Stimulated activated CD4-positive, alpha-beta T cell treated with anti-CD3 and anti-CD28 coated beads, TNF-alpha, amount 100 ng/mL, for 24 hours (primary cell): ENCODE measurements at places on chromosomes 4 and X.

- DNase-seq: no peak
Observed at GRCh38 chrX:120668357-120668756, 38.5 kb upstream of the C1GALT1C1 start.

DNA sequence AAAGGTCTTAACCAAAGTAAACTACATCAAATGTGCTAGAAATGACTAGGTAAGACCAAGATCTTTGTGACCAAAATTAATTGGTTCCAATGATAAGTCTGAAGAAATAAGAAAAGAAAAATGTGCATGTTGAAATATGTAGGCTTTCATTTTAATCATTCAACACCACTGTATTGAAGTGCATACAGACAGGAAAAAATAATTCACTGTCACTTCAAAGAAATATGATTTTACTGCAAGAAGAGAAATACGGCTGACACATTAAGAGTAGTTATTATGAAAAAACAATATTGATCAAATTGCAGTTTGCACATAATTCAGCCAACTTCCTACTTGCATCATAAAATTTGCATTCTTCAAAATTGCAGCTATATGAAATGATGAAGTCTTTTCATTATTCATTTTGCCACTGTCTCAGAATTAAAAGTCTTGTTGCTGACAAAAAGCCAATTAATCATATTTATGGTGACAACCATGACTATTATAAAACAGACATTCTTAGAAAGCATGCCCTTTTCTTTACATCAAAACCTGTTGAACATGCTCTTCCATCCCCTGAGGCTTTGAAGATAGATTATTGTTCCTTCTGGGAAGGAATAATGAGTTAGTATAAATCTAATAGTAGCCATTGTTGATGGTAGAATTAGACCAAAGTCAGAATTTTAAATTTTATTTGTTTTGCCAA is 405.9 kb upstream of the MAD2L1 start:
- DNase-seq: no peak

- no peak for DNase-seq
Observed at GRCh38 chr4:6328526-6328925, 58.9 kb downstream of the WFS1 start.

GRCh38 chr4:76499461-76499860 is 64.4 kb downstream of the SHROOM3 start:
- DNase-seq: no peak

GRCh38 chr4:1502976-1503375 is 96.7 kb upstream of the NKX1-1 start:
- DNase-seq: no peak

DNA sequence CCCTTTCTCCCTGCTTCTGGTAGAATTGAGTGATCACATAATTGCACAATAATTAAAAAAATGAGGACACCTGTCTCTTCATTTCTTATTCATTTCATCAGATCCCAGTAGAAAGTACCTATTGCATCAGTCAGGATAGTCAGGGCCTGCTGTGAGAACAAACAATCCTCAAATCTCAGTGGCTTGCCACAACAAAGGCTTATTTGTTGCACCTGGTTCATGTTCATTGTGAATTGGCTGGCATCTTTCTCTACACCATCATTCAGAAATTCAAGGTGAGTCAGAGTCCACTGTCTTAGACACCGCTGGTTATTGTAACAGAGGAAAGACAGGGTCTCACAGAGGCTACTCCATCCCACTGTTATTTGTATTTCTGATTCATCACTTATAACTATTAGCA is 409.8 kb downstream of the STIM2 start:
- DNase-seq: no peak

DNA sequence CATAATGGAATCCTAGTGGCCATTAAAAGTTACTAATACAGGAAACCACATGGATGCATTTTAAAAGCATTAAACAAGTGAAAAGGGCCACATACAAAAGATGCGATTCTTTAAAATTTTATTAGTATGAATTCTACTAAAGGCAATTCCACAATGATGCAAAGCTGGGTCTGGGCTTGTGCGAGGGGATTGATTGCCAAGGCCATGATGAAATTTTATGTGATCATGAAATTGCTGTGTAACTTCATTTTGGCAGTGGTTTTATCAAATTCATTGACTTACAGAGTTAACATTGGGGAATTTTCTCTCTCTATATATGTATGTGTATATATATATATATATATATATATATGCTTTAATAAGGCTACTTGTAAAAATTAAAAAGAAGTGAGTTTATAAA is 1142.5 kb upstream of the IGFBP7 start:
- DNase-seq: no peak

- no peak for DNase-seq
Observed at GRCh38 chr4:38314663-38315062, 349.3 kb upstream of the KLF3 start.

DNA sequence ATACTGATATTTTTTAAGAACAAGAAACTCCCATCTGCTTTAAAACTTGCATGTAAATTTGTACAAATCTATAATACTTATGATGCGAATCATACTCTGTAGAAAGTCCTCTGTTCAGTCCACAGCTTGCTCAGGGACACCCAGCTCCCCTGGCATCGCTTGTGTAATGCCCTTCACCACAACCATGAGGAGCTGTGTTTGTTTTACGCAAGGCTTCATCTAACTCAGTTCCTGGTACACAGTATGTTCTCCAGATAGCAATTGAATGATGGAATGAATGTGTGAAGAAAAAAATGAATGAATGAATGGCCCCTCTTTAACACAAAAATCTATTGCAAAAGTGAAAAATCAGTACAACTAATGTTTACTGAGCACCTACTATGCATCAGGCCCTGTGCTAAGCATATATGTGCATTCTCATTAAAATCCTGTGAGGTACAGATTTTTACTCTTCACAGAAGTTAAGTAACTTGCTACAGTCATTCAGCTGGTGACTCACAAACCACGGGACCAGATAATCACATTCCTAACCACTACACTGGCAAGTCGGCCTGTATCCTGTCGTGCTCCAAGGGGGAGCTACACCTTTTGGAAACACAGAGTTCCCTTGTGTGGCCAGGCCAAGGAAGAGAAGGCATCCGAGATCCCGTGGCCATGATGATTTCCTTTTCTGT is 58.7 kb upstream of the KDR start:
- DNase-seq: no peak

- no peak for DNase-seq
Observed at GRCh38 chr4:1266881-1267763, 18.2 kb upstream of the CTBP1 start.

DNA sequence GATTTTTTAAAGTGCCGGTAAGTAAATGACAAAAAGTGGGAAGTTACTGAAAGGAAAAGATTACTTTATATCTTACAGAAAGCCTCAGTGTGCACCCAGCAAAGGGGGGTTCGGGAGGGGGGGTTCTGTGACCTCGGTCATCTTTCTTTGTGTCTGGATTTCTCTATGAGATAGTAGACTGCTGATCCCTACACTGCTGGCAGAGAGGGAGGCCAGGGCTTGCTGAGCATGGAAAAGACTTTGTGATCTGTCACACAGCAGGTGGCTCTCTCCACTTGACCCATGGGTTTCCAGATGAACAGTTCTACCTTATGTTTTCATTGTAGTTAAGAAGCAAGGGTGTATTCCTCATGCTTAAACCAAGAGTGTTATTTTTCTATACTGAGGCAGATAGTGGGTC is 475.6 kb downstream of the PCDH10 start:
- DNase-seq: no peak

DNA sequence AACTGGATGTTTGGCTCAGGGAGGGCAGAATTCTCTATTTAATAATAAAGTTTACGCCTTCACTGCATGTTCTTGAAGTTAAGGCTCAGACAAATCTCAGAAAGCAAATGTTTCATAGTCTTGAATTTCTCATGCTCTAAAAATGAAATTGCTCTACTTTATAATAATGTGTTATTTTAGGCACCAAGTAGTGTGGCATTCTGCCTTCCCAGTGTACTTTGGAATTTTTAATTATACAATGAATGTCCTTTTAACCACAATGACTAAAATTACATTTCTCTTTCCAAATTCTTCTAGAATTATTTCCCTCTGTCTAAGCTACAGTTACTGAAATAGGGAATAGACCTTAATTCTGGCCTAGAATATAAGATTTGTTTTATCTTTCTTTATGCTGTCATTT is 97.9 kb upstream of the PDE5A start:
- no peak for DNase-seq

GRCh38 chrX:44035571-44035970 is 62.4 kb upstream of the NDP start:
- DNase-seq: no peak

DNA sequence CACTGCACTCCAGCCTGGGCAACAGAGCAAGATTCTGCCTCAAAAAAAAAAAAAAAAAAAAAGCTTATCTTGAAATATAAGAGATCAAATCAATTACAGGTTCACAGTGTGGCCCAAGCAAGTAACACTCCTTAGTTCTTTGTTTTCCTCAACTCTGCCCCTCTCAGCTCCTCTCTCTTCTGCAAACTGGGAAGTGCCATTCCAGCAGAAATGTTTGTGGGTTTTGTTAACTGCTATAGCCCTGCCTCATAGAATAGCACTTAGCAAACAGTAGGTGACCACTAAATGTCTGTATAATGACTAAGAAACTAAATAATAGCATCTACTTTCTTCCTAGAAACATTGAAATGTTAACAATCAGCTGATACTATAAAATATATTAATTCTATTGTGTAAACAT is 160.0 kb upstream of the NAP1L5 start:
- DNase-seq: no peak

- DNase-seq: no peak
Observed at GRCh38 chr4:187321711-187322110, 598.1 kb upstream of the FAT1 start.

DNA sequence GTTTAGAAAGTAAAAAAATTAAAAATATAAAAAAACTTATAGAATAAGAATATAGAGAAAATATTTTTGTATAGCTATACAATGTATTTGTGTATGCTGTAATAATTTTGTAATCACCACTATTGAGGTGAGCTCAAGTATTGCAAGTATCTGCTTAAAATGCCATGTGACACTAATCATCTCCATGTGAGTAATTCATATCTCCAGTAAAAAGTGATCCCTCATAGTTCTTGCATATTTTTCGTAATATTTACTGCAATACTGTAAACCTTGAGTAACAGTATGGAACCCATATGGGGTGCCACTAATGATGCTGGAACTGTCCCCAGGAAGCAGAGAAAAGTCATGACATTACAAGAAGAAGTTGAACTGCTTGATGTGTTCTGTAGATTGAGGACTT is 43.2 kb upstream of the HUWE1 start:
- no peak for DNase-seq

DNA sequence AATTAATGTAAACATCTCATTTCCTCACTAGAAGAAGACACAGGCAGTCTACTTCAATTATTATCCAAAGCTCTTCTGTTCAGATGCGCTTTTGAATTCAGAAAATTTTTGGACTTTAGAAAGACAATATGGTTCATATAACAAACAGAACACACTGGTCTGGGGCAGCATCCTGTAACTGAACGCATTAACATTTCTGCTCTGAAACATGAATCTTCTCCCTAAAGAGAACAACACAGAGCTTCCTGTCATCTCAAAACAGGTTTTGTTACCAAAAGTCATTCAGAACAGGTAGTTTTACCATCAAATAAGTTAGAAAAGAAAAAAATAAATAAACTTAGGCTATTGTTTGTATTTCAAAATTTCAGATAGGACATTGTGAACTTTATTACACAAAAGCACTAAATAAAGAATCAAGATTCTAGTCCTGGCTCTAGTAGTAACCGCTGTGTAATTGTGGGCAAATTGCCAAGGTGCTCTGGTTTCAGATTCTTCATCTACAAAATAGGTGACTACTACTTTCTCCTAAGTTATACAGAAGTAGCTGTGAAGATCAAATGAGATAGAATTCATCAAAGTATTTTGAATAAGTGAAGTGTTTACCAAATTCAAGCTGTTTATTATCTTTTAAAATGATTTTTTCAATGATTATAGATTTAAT is 252.3 kb upstream of the RASGEF1B start:
- DNase-seq: no peak

GRCh38 chr4:4277531-4277930 is 12.4 kb downstream of the LYAR start:
- no peak for DNase-seq

GRCh38 chr4:185165605-185166063 is 22.6 kb downstream of the SLC25A4 start:
- DNase-seq: no peak

DNA sequence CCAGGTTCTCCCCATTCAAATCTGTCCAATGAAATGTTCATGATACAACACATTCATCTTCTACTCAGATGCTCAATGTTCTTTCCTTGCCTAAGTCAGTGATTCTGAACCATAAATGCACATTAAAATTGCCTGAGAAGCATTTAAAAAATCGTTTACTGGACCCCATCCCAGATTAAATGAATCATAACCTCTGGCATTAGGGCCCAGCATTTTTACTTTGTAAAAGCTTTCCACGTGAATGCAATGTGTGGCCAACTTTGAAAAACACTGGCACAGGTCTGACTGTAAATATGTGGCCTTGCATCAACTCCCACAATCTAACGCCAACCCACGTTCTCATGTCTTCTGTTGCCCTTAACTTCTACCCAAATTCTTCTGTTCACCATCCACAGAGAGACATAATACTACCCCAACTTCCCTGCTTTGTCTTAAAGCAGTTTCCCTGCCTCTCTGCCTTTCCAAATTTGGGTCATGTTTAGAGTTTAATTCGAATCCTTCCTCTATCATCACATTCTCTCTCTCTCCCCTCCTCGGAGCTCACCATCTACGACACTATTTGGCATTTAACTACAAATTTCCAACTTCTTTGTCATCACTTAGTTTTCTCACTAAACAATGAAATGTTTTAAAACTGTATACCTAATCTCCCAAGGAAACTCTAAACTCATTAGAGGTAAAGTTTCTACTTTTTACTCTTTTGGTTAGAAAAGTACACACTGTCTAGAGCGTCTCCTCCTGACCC is 78.7 kb downstream of the PRKG2 start:
- no peak for DNase-seq

GRCh38 chrX:38754102-38754790 is 47.0 kb upstream of the MID1IP1 start:
- no peak for DNase-seq

GRCh38 chrX:45632506-45632905 is 431.8 kb upstream of the DIPK2B start:
- DNase-seq: no peak

DNA sequence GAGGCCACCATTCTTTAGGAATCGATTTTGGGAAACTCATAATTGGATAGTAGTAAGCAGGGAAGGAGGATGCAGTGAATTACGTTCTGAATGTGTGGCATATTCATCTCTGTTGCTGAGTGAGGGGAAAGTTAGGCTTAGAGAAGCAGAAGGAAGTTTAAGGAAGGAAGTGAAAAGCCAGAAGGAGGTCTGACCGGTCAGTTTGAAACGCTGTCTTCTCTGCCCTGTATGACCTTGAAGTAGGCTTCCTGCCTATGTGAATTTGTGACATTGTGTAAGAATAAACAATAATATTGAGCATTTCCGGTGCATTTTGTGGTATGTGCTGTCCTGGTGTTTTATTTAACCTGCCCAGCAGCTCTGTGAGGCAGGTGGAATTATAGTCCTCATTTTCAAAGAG is 67.3 kb downstream of the PDLIM5 start:
- no peak for DNase-seq

- DNase-seq: no peak
Observed at GRCh38 chrX:118049713-118050112, 66.9 kb downstream of the KLHL13 start.

- DNase-seq: no peak
Observed at GRCh38 chr4:169272265-169272886, 1.6 kb upstream of the SH3RF1 start.
